Cerebellum (tissue), 4 donors: ENCODE measurements at places on chromosomes 12 and 14.

GRCh38 chr12:128940090-128940888, 87.0 kb downstream of the GLT1D1 start:
- DNase-seq = no peak

- no peak for DNase-seq
These were observed 332.5 kb downstream of the CCER1 start for GRCh38 chr12:90622431-90622830.

DNA sequence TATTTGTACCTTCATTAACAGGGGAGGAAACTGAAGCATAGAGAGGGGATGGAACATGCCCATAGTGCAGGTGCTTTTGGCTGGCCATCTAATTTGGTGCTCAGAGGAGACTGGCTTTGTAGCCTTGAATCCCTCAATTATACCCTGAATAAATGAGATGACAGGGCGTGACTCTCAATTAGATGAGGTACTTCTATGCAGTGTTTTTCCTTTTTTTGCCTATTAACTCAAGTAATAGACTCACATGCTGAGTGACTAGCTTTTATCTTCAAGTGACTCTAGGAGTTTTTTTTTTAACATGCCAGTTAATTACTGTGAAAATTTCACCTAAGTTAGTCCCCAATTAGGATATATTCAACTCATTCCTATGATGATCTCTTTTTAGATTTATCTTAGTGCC, 243.7 kb downstream of the DACT1 start:
- no peak for DNase-seq

GRCh38 chr14:83798421-83798820, 1731.5 kb upstream of the FLRT2 start:
- DNase-seq = no peak

GRCh38 chr12:53005215-53005985, 856 bp upstream of the EIF4B start:
- DNase-seq = no peak

- no peak for DNase-seq
These were observed 147.5 kb upstream of the AVPR1A start for GRCh38 chr12:63298386-63298930.
